BJ (cell line): ENCODE measurements at places on chromosomes 7 and 10.

- no peak for DNase-seq
These were observed 209.0 kb downstream of the CACNA2D1 start for GRCh38 chr7:82234457-82235049.

DNA sequence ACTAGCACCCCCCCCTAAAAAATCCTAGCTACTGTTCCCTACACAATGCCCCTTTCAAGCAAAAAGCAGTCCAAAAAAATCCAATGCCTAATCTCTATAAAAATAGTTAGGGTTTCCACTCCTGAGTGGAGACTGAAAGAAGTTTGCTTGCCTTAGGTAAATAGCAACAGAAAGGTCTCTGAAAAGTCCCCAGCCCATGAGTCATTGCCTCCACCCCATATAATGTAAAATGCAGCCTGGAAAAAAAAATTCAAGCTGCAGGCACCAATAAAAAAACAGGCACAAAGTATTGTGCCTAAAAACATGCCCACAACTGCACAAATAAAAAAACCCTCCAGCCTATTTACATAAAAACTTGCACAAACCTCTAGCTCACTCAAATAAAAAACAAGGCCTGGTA is 47.5 kb downstream of the ZNF680 start:
- DNase-seq: no peak

DNA sequence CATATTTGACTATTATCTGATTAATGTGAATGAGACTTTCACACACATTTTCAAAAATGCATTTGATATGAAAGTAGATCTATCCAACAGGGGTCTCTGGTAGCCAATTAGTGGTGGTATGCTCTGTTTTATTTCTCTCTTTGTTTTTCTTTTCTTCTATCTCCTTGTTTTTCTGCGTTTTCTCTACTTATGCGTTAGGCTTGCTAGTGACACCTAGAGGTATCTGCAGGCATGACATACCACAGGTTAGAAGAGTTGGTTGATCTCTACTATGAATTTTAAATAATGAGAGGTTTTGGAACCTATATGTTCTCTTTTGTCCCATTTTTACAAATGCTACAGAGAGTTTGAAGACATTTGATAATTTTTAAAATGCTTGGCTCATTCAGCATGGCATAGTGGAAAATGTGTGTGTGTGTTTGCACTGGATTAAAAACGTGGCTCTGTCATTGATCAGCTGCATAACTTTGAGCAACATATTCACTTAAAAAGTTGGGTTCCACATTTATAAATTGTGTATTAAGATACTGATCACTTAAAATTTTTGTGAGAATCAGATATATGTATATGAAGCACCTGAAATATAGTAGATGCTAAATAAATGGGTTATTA is 28.1 kb upstream of the PLXDC2 start:
- peak; percentile 8 for DNase-seq

DNA sequence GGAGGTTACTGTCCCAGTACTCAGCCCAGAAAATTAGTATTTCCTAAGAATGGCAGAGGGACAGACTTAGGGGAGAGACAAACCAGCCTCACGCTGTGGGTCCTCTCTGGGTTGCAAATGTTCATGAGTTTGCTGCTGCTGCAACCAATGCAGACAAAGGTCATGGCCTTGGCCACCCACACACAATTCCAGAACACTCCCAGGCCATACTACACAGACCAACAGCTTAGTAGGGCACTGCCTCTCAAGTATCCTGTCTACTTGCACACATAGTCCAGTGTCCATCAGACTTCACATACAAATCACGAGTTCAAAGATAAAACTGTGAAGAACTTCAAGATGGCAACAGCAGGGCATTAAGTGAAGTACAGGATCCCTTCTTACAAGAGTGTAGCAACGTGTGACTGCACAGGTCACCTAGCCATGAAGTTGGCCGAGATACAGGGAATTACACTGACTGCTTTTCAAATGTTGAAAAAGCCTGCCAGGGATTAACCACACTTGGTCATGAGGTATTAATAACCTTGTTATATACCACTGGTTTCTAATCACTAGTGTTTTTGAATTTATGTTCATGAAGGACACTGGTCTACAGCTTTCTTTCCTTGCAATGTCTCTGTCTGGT is 40.0 kb downstream of the ZNF33B start:
- DNase-seq: no peak

DNA sequence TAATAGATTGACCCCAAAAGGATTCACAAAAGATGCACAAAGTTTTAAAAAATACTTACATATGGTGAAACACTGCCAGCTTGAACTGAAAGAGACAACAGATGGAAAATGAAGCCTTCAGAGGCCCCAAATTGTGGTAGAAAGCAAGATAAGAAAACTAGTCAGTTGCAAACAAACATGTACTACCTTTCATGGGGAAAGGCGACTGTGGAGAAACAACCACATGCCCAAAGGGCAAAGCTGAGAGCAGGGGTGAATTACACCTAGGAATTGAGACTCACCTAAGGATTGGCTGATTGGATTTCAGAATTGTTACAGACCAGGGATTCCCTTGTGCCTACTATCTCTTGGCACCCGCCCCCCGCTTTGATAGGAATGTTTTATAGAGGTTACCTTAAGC is 13.1 kb downstream of the EPC1 start:
- DNase-seq: no peak

- DNase-seq: no peak
These were observed 461 bp upstream of the FIGNL1 start for GRCh38 chr7:50450590-50451032.

DNA sequence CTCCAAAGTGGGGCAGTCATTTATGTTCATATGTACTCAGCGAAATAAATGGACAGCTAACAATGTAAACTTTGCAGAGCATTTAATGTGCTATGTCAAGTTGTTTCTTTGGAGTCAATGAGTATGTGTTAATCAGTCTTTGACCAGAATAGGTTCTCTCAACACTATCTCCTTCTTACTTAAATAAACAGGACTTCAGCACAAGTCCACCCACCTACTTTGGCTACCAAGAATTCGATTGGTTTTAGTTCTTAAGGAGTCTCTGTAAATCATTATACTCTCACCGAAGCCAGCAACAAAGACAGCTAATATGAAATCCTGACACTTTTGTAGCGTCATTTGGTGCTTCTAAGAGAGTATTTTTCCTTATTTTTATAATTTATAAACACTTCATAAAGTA is 6.9 kb downstream of the WEE2 start:
- DNase-seq: no peak

DNA sequence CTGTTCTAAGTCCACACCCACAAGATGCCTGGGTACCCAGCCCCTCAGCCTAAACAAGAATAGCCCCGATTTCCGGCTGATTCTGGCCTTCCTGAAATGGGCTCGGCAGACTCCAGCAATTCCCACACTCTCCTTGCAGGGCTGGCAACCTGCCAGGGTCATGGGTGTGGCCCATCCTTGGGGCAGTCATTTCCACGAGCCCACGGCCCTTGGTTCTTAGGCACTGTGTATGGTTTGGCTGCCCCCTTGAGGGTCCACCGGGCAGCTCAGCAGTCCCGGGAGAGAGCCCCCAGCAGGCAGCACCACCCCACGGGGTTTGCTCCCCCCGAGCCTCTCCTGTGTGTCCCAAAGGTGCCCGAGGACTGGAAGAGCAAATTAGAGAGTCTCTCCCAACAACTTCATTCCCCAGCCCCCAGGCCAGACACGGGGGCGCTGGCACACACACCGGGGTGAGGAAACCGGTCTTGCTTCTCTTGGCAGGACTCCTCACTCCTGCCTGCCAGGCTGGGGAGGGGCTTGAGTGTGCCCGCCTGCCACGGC is 142.2 kb downstream of the EMX2 start:
- no peak for DNase-seq

GRCh38 chr10:67852761-67853160 is 14.8 kb upstream of the DNAJC12 start:
- DNase-seq: no peak
